ENCODE measurements at places on chromosomes 1 and 21.

GRCh38 chr1:203424861-203425662, 50.5 kb upstream of the PRELP start:
- DNase-seq, result no peak

- DNase-seq, result peak; percentile 68
Observed at GRCh38 chr1:60133000-60133673, 59.6 kb upstream of the C1orf87 start.

GRCh38 chr1:114668373-114668772, 1.5 kb downstream of the DENND2C start:
- DNase-seq, result no peak

DNA sequence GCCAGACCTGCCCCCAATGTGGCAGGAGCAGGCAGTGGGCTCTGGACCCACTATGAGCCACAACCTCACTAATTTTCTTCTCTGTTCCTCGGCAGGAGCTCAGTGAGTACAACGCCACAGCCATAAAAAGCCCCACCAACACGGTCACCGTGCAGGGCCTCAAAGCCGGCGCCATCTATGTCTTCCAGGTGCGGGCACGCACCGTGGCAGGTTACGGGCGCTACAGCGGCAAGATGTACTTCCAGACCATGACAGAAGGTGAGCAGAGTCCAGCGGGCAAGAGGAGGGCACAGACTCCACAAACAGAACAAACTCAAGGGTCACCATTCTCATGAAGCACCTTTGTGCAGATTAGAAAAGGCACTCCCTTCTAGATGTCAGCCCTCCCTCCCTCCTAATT, 79.9 kb downstream of the LACTBL1 start:
- no peak for DNase-seq

- DNase-seq, result no peak
Observed at GRCh38 chr1:48758976-48759375, 17.7 kb downstream of the BEND5 start.

DNA sequence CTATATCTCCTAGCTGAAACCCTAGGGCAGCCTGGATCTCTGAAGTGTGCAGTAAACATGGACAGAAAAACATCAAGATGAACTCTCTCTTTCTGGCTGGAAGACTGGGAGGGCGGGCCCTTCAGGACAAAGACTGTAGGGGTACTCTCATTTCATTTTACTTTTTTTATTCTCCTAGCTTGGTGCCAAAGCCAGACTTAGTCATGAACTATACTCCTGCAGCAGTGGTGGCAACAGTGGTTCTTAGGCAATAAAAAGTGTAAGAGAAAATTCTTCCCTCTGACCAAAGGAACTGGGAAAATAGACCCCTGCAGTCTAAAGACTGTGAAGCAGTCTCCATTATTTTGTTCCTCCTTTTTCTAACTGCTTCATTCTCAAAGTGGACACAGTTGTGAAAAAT, 213.8 kb upstream of the JUN start:
- no peak for DNase-seq

DNA sequence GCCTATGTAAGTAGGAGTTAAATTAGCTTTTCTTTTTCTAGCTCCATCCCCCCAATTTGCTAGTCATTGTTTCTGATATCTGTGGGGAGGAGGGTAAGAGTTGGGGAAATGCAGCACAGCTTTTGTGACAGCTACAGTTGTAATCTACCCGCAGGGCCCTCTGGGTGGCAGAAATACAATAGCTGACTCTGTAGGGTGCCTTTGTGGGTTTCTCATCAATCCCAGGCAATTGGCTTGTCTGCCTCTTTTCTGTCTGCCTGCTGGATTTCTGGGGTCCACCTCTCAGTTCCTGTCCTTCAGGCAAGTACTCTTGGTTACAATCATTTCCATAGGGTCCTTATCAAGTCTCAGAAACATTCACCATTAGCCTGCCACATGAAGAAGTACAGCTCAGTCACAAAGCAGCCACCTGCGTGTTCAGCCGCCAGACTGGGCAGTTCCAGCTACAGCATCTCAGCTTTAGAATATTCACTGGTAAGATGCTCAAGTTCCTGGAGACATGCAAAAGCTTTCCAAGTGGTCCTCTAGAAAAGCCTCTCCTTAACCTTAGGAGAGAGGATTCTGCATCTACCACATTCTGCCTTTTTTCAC, 19.2 kb upstream of the SLC44A5 start:
- no peak for DNase-seq

DNA sequence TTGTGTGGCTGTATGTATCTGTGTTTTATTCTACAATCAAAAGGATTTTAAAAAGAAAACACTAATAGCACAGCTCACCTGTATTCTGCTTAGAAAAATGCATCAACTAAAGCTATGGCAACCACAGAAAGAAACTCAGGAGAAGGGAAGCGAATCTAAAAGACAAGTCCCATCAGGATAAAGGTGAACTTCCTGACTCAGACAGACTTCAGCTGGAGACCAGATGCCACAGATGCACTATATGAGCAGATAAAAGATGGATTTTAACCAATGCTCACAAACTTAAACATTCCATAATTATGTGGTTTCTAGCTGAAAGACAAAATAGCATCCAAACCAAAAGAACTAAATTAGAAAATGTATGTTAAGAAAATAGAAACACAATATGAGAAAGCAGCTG, 231.0 kb downstream of the RERE start:
- no peak for DNase-seq

DNA sequence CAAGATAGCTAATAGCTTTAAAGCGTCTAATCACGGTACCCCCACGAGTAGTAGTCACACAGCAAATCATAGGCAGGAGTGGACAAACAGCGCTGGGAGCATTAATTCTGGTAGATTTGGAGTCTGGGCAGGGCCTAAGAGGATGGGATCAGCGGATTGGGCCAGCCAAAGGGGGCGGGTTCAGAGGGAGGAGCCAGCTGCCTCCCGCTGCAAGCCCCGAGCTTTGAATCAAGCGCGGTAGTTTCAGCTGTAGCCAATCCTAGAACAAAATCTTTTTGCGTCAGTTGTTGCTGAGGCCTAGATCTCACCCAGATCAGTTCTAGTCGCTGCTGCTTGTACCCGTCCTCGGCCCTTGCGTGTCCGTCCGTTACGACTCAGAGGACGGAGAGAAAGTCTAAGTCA, 576 bp upstream of the NASP start:
- peak; percentile 98 for DNase-seq

GRCh38 chr1:11784993-11785769, 20.6 kb downstream of the MTHFR start:
- DNase-seq, result peak; percentile 60

DNA sequence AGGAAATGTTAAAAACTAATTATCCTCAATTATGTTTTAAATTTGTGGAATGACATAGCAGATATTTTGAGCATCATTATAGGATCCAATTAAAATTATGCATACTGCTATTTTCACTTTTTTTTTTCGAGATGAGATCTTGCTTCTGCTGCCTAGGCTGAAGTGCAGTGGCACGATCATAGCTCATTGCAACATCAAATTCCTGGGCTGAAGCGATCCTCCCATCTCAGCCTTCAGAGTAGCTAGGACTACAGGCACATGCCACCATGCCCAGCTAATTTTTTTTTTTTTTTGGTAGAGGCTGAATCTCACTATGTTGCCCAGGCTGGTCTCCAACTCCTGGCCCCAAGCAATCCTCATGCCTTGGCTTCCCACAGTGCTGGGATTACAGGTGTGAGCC, 11.3 kb upstream of the SLC1A7 start:
- DNase-seq, result peak; percentile 40

DNA sequence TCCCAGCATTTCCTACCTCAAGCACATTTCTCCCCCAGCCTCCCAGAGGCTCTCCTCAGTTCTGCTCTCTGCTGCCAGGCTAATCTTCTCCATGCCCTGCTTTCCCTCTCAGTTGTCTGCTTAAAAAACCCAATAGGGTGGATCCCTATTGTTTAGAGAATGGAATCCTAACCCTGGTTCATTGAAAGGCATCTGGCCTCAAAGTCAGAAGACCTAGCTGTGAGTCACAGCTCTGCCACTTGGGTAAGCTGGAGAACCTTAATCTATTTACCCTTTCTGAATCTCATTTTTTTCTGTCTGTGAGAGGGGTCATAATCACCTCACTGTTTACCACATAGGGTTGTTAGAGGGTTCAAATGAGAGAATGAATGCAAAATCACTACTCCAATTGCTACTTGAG, 12.5 kb upstream of the MYOC start:
- peak; percentile 3 for DNase-seq

DNA sequence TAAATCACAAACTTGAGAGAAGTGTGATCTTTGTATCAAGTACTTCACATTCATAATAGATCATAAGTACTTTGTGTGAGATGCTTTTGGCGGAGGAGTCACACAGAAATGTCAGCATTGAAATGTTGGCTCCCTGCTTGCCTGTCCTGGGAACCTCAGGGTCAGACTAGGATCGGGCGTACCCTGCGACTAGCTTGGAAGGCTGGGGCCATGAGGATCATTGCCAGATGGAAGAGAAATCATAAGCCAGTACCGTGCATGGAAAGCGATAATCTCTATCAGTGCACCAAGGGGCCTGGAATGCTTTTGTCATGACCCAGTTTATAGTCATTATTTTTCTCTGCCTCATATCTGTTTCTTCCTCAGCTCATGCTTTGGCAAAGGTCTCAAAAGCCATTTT, 35.5 kb downstream of the MTR start:
- DNase-seq, result no peak

DNA sequence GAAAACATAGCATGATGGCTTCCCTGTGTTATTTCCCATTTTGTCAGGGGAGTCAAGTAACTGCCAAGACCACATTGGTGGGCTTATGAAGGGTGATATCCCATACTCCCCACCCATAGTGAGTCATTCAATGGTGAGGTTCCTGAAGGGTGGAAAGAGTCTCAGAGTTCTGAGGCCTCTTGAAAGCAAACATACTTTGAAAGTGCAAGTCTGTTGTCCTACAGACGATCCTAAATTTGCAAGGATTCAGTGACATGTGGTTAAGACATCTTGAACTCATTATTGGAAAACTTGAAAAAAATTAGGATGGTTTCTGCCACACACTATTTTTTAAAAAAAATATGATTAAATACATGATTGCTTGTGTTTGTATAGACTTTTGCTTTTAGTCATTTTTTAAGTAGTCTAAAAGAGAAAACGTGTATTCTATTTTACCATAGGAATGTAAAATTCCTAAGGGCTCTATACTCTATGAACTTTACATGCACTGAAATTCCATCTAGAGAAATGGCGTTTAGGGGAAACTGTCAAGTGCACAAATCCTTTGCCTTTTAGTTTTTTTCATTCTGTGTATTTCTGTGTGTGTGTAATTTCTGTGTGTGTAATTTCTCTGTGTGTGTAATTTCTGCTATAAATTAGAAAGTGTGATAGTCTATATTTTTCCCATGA, 225.5 kb upstream of the ADAMTS5 start:
- no peak for DNase-seq

GRCh38 chr1:160046494-160047110, 14.8 kb upstream of the PIGM start:
- DNase-seq, result peak; percentile 55

GRCh38 chr1:237398751-237399150, 356.8 kb downstream of the RYR2 start:
- no peak for DNase-seq

DNA sequence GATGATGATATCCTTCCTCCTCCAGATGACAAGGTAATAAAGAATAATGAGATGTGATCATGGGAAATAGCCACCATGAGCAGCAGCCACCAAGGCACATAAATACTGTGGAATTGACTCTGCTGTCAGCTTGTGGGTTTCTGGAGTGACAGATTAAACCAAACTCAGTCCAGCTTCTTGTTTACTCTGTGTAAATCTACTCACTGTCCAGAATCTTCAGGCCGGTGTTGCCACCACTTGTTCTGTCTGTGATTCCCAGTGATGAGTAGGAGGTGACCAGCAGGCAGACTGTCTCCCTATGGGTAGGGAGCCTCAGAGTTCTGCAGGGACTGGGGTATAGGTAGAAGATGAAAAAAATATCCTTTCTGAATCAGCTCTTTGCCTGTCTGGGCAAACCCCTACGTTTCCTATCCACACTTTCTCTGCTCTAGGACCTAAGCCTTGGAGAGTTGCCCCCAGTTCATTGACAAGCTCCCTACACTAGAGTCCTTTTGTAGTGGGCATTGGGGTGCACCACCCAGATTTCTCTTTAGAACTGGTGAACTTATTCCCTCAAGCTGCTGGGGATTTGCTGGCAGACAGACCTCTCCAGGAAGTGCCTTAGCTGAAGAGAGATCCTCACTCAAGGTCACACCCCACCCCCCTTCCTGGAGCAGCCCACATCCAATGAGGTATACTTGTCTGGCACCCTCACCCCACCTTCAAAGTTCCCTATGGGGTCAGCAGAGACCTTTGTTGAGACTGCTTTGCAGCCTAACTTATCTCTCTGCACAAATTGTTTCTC, 47.6 kb downstream of the ATP1A1 start:
- DNase-seq, result no peak

DNA sequence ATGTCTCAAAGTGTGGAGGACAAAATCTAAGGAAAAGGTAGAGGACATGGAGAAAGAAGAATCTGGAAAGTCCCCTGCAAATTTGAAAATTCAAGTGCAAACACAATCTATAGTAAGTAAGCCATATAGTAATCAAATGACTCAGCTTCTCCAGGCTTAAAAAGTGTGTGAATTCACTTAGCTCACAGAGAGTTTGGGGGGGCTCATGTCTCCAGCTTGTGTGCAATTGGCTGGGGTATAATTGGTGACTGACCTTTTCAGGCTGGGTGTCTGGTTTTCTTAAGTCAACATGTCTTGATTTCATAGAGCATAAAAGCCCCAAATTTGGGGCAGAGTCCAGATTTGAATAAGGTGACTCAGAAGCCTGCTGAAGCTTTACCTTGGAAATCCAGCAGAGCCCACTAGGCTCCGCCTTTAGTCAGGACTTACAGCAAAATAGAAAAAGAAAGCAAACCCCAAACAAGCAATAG, 8.6 kb downstream of the CLDN14 start:
- no peak for DNase-seq

GRCh38 chr1:29497395-29498125, 261.2 kb downstream of the PTPRU start:
- no peak for DNase-seq

Data from fibroblast of pulmonary artery (primary cell).